ENCODE measurements at places on chromosomes 5 and 9.
A peak's percentile ranks its signal among the peaks of the same experiment; 100 is the strongest.

DNA sequence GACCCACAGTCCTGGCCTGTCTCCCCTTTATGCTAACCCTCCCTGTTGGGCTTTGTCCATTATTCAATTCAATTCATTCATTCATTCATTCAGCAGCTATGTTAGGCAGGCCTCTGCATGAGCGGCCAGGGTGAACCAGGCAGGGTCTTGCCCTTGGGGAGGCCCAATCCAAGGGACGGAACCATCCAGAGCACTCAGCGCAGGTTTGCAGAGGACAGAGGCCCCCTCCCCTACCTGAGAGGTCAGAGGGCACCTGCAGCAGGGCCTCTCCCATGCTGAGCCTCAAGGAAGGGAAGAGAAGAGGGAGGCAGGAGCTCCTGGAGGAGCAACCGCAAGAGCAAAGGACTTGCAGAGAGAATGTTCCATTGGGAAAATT lies 61.4 kb downstream of the C9orf50 start:
- peaks cover 52% of the 10 kb centered on the region for H3K4me1 ChIP-seq
- no peaks in the 10 kb centered on the region for H3K27me3 ChIP-seq
- DNase-seq = no peak

DNA sequence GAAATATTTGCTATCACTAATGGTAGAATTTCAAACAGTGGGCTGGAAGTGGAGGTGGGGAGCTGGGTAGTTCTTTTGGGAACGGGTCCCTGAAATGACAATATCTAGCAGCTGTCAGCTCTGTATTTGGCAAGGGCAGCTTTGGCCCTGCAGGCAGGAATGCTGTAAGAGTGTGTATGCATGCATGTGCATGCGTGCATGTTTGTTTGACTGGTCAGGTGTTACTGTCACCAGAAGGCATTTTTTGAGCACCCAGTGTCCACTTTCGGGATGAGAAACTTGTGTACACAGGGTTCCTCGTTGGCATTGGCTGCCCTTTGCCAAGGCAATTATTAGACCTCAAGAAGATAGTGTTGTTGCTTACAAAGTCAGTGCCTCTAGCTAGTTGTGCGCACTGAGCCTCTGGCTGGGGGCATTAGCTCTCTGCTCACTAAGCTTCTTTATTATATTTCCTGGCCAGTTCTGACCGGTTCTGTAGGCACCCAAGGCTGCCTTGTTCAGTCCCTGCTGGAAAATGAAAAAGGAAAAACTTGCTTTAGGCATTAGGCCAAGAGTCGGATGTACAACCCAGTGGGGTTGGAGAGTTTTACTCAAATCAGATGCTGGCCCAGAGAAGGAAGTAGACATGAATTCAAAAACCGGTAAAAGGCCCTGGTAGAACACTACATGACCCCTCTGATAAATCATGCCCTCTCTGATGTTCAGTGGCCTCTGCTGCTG lies 2.0 kb downstream of the CYFIP2 start:
- no peak overlapping the region for H3K4me3 ChIP-seq
- peaks cover 5% of the 10 kb centered on the region for H3K36me3 ChIP-seq
- H3K4me1 ChIP-seq = peaks cover 15% of the 10 kb centered on the region
- DNase-seq = no peak
- H3K27ac ChIP-seq = no peak overlapping the region

GRCh38 chr5:2049876-2050275 lies 167.2 kb upstream of the IRX4 start:
- H3K27ac ChIP-seq = no peak overlapping the region
- H3K4me1 ChIP-seq = no peaks in the 10 kb centered on the region

DNA sequence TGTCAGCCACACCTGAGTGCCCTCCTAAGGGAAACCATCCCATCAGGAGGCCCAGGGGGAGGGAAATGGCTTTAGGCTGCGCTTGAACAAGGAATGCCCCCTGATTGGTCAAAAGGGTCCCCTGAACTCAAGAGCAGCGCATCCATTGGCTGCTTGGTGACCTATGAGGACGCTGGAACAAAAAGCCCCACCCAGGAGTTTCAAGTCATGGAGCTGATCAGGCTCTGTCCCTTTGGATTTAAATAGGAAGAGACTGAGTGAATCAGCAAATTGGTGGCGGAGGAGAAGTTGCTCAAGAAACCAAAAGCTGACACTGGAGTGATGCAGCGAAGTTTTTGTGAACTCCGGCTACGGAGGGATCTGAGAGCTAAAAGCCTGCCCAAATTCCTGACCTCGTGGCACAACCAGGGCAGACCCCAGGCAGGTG lies 66.7 kb downstream of the SMIM23 start:
- H3K4me3 ChIP-seq = no peak overlapping the region
- H3K4me1 ChIP-seq = peaks cover 2% of the 10 kb centered on the region
- H3K27ac ChIP-seq = no peak overlapping the region
- no peak for DNase-seq
- H3K27me3 ChIP-seq = no peaks in the 10 kb centered on the region

- no peaks in the 10 kb centered on the region for H3K4me1 ChIP-seq
- H3K4me3 ChIP-seq = no peak overlapping the region
- H3K36me3 ChIP-seq = no peaks in the 10 kb centered on the region
Measured at GRCh38 chr9:76835571-76836283, 70.2 kb downstream of the PRUNE2 start.

DNA sequence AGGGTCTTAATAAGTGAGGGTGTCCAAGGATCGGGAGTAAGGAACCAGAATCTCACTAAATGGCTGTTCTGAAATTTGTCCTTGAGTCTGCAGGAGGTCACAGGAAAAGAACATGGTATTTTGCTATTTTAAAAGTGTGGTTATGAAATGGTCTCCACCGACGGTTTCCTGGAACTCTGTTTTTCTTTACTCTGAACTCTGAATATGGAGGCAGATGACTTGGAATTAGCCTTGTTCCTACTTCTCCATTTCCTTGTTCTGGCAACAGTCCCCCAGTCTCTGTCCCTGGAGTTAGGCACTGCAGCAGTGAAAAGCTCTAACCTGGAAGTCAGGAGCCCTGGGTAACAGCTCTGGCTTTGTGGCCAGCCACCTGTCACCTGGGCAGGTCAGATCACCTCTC lies 46.6 kb upstream of the C5orf58 start:
- no peaks in the 10 kb centered on the region for H3K36me3 ChIP-seq
- peaks cover 49% of the 10 kb centered on the region for H3K27me3 ChIP-seq
- H3K4me3 ChIP-seq = no peak overlapping the region
- DNase-seq = no peak
- H3K4me1 ChIP-seq = no peaks in the 10 kb centered on the region

DNA sequence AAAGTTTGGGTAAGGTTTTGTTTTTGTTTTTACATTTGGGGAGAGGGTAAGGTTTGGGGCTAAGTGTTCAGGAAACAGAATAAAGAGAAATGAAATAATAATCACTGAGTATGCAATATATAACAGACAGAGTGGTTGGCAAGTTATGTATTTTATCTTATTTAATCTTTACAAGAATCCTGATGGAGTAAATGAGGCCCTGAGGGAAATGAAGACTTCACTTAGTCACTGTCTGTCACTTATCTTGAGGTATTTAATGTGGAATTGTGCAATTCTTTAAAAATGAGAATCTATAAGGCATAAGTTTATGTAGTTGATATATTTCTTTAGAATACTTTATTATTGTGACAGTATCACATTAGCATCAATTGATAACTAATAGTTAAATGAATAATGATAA lies 48.1 kb downstream of the TEK start:
- H3K4me3 ChIP-seq = no peak overlapping the region
- no peaks in the 10 kb centered on the region for H3K36me3 ChIP-seq
- no peaks in the 10 kb centered on the region for H3K27me3 ChIP-seq

DNA sequence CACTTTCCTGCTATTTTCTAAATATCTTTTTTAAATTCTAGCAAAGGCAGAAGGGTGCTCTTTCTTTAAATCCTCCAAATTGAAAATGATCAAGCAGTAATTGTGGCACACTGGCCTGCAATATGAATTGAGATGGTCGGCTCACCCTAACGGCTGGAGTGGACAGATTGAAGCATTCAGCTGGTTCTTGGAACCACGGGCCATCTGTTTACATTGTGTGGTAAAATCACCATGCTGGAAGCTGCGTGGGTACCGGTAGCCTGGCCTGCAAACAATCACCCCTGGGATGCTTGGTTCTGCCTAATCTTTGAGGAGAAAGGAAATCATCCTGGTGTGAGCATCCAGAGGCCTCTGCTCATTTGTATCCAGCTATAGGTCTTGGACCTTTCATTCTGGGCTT lies 289.3 kb downstream of the ZNF608 start:
- H3K4me3 ChIP-seq = no peak overlapping the region
- DNase-seq = no peak
- H3K27me3 ChIP-seq = no peaks in the 10 kb centered on the region
- no peaks in the 10 kb centered on the region for H3K4me1 ChIP-seq
- H3K27ac ChIP-seq = no peak overlapping the region
- H3K36me3 ChIP-seq = no peaks in the 10 kb centered on the region

GRCh38 chr9:69192214-69192613 lies 18.1 kb downstream of the TJP2 start:
- H3K4me3 ChIP-seq = no peak overlapping the region
- no peaks in the 10 kb centered on the region for H3K27me3 ChIP-seq
- DNase-seq = no peak
- no peaks in the 10 kb centered on the region for H3K4me1 ChIP-seq

DNA sequence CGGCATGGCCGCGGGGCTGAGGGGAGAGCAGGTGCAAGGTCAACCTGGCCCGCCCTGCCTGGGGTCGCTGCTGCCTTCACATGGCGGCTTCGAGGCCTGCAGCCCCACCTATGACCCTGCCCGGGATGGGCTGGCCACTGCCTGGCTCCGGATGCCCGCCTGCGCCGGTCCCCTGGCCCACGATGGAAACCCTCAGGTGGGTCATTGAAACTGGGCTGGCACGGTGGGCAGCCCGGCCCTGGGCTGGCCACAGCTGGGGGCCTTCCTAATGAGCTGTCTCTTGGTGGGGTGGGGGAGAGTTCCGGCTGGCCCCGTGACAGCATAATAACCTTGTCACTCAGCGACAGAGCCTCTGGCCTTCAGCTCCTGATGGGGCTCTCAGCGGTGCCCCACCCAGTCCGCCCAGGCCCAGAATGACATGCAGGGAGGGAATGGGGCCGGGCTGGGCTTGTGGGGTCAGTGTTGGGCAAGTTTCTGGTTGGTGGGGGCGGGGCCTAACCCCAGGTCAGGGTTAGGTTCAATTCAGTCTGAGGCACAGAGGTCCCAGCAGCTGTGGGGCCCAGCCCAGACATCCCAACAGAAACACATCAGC lies at the start of gene CCDC187:
Gene CCDC187, minus strand, starts transcription at position 270 of the 592 bp plus-strand sequence. Its CDS starts 264 bp downstream, at position 6.
- H3K27me3 ChIP-seq = peaks cover 66% of the 10 kb centered on the region
- peaks cover 4% of the 10 kb centered on the region for H3K4me1 ChIP-seq
- no peaks in the 10 kb centered on the region for H3K36me3 ChIP-seq
- no peak for DNase-seq
- no peak within 1 kb of the TSS for H3K27ac ChIP-seq

- H3K4me3 ChIP-seq = no peak overlapping the region
- no peaks in the 10 kb centered on the region for H3K4me1 ChIP-seq
- no peaks in the 10 kb centered on the region for H3K27me3 ChIP-seq
- H3K36me3 ChIP-seq = no peaks in the 10 kb centered on the region
- no peak for DNase-seq
Measured at GRCh38 chr5:122864400-122864799, 19.0 kb downstream of the SNX24 start.

DNA sequence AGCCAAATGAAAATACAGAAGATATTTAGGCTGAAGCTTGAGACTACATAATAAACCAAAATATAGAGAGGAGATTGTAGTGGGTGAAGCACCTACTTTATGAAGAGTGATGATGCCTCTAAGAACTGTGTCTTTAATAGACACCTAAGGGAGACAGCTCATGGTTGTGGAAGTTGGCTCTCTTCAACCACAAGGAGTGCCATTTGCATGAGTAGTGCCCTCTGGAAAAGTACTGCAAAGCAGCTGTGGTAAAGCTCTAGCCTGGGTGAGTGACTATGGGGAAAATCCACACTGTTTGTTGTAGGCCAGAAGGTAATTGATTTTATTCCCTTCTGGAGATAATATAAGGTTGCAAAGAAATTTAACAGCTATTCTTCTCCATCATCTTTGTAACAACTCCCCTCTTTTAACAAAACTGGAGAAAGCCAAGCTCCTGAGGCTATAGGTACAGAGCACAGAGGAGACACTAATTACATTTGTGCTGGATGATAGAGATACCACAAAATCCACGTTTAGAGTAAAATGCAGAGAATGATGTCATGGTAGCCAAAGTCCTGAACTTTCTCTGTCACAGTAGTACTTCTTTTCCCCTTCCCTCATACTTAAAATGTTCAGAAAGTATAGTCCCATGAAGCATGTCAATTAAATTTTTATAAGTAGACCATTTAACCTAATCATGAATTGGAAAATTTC lies 122.8 kb downstream of the STARD4 start:
- peak overlapping the region; percentile 61 for H3K27ac ChIP-seq
- H3K36me3 ChIP-seq = no peaks in the 10 kb centered on the region
- H3K4me3 ChIP-seq = no peak overlapping the region
- H3K4me1 ChIP-seq = no peaks in the 10 kb centered on the region
- DNase-seq = peak; percentile 79

GRCh38 chr5:35302544-35302943 lies 72.3 kb upstream of the PRLR start:
- H3K36me3 ChIP-seq = no peaks in the 10 kb centered on the region
- H3K4me3 ChIP-seq = no peak overlapping the region
- no peak overlapping the region for H3K27ac ChIP-seq
- no peaks in the 10 kb centered on the region for H3K27me3 ChIP-seq
- no peak for DNase-seq

GRCh38 chr9:71001780-71002386 lies 119.5 kb downstream of the TRPM3 start:
- H3K27me3 ChIP-seq = no peaks in the 10 kb centered on the region
- no peak overlapping the region for H3K4me3 ChIP-seq
- no peak overlapping the region for H3K27ac ChIP-seq
- no peak for DNase-seq
- H3K36me3 ChIP-seq = no peaks in the 10 kb centered on the region

DNA sequence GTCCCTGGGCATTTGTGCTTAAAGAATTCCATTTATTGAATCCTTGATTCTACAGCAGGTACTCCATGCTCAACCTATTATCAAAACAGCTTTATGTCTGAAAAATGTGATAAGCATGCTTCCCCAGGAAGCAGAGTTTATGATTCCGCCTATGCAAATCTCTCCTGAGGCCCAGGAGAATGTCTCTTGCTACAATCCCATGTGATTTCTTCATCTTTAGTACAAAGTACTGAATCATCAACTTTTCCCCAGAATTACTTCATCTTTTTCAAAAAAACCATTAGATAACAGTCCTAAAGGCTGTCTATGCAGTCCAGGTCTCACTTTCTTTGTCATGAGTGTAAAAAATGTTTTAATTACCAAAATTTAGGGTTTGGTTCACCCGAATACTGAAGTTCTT lies 130.2 kb upstream of the ADAMTSL1 start:
- no peak overlapping the region for H3K27ac ChIP-seq
- H3K4me1 ChIP-seq = peaks cover 4% of the 10 kb centered on the region
- H3K36me3 ChIP-seq = no peaks in the 10 kb centered on the region
- peak; percentile 47 for DNase-seq

GRCh38 chr5:78889369-78890140 lies 95.6 kb downstream of the ARSB start:
- H3K4me1 ChIP-seq = no peaks in the 10 kb centered on the region
- H3K36me3 ChIP-seq = no peaks in the 10 kb centered on the region
- no peaks in the 10 kb centered on the region for H3K27me3 ChIP-seq
- no peak overlapping the region for H3K27ac ChIP-seq
- peak; percentile 31 for DNase-seq
- H3K4me3 ChIP-seq = no peak overlapping the region

All from mesenchymal stem cell (in vitro differentiated cells and primary cell).